ENCODE measurements at places on chromosomes 1 and 21.

- peak; percentile 93 for DNase-seq
Measured at GRCh38 chr21:42258150-42258884, 39.4 kb downstream of the ABCG1 start.

DNA sequence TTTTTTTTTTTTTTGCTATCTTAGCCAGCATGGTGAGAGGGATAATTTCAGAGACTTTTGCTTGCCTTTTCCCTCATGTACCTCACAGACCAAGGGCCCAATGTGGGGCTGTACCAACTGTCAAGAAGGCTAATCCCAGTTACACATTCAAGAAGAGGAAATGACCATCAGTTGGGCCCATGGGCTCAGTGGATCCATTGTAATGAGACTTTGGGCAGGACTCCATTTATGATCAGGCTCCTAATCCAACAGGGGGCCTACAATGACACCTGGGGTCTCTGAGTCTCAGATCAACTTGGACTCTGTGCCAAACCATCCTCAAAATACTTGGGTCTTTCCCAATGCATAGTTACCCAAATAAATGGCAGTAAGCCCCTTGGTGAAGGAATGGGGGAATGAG, 450.4 kb upstream of the VAMP3 start:
- DNase-seq: no peak

DNA sequence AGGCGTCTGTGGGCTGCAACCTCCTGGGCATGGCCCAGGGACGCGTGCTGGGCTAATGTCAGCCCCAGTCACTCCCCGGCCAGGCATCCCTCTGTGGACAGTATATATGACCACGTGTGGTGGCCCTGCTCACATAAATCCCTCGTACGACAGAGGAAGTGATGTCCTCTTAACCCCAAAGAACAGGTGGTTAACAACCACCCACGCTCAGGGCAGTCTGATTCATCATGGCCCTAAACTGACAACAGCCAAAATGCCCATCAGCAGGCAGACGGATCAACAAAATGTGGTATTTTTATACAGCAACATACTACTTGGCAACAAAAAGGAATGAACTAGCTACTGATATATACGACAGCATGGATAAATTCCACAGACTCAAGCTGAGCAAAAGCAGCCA, 51.0 kb downstream of the ECE1 start:
- DNase-seq: no peak

GRCh38 chr1:191943684-191944083, 214.6 kb upstream of the RGS18 start:
- no peak for DNase-seq

- no peak for DNase-seq
Measured at GRCh38 chr1:66274634-66275033, 259.3 kb upstream of the SGIP1 start.

DNA sequence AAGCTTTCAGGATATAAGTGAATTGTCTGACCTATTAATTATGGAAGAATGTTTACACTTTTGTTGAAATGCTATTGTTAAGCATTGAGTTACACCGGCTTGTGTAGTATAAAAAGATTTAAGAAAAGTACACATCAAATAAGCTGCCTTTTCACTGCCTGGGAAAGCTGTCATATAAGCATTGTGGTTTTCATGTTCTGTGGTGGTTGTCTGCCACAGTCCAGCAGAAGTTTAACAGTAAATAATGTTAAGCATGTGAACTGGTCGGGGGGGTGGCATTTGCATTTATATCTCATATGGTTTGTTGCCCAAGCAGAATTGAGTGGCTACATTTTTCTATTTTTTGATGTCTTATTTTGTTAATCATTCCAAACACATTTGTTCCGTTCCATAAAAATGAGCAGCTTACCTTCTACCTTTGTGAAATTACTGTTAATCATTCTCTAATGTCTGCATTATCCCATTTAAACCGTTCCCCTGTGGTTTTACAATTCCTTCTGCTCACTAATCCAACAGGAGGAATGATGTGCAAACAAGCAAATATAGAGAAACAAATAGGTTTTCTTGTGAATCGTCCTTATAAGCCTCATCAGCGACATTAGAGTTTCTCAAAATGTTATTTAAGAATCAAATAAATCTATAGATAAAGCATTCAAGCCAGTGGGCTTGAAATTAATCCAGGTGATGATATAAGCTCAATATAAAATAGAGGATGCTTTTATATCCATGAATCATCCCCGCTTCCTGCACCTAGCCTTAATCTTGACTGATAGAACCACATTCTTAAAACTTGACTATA, 160.8 kb upstream of the SAMSN1 start:
- no peak for DNase-seq

- DNase-seq: no peak
Measured at GRCh38 chr1:33292726-33293340, 28.1 kb downstream of the A3GALT2 start.

GRCh38 chr21:37870221-37870620, 46.0 kb downstream of the KCNJ6 start:
- no peak for DNase-seq

DNA sequence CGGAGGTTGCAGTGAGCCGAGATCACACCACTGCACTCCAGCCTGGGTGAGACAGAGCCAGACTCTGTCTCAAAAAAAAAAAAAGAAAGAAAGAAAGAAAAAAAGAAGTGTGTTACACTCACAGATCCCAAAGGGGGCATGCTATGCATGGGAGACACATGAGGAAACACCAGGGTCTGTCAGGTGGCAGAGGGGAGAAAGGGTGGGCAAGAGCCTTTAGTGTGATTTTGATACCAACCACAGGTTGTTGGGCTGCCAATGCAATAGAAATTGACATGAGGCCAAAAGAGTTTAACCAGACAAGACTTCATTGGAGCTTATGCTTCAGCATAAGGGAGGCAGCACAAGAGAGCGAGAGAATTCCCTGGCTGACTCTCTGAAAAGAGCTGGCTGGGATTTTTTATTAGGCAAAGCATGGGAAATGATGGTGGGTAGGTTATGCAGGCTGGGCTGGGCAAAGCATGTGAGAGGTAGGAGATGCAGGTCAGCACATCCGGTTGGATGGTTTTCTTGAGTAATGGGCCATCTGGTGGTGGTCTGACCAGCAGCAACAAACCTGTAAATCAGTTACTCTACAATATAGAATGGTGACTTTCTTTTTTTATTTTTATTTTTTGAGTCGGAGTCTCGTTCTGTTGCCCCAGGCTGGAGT, 11.7 kb upstream of the EXTL1 start:
- no peak for DNase-seq

DNA sequence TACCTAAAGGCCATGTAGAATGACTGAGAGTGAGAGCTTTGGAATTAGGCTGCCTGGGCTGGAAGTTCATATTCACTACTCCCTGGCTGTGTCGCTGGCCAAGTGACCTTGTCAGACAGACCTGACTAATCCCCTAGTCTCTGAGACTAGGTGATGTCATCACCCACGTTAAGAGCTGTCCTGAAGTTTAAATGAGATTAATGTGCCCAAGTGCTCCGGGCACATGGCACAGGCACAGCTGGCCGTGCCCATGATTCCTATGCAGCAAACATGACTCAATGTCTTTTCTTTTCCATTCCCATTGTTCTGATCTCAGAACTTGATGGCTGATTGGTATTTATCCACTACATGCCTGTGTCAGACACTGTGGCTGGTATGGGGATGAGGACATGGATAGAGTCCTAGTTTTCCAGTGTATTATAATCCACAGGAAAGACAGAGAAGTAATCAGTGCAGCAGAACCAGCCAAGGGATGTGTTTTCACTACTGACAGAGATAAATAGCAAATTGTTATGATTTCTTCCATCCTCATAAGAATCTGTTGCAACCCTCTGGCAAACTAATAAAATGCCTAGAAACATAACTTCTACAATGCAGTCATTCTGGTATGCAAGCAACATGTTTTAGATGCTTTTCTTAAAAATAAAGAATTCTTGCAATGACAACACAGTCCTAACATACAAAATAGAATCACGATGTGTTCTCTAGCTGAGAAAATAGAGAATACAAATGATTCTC, 180.9 kb downstream of the PCP4 start:
- DNase-seq: no peak

DNA sequence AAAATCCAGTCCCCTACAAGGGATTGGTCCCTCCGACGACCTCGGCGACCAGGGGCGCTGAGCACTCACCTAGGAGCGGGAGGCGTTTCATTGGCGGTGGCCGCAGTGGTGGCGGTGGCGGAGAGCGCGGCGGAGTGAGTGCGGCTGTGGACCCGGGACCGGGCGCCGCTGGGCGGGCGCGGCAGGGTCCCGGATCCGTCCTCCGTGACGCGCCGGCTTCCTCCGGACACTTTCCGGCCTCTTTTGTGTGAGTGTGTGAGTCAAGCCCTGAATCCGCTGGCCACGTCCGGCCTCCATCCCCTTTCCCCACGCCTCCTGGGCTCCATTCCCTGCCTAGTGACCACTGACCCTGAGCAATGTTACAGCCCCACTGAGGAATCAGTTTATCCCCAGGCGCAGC, at the start of gene ADGRL4:
Gene ADGRL4 (minus strand): TSS at position 167 of the 400 bp plus-strand sequence. CDS start 76 bp downstream, at position 91.
- no peak for DNase-seq

DNA sequence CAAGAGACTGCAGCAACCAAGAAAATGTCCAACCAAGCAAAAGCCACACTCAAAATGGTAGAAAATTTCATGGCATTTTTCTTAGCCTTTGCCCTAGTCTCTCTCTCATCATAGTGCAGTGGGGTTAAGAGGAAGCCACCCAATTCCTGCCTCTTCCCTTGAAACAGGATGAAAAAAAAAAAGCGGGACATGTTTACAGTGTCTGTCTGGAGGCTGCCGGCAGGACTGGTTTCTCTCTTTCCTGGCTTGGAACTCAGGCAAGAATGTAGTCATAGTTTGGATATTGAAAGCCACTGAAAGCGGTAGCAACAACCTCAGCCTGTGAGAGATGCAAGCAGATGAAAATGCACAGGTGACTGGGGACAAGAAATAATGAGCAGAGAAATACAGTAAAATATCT, 13.3 kb upstream of the TNFSF18 start:
- no peak for DNase-seq

GRCh38 chr1:16122916-16123315, 33.0 kb downstream of the EPHA2 start:
- peak; percentile 66 for DNase-seq

DNA sequence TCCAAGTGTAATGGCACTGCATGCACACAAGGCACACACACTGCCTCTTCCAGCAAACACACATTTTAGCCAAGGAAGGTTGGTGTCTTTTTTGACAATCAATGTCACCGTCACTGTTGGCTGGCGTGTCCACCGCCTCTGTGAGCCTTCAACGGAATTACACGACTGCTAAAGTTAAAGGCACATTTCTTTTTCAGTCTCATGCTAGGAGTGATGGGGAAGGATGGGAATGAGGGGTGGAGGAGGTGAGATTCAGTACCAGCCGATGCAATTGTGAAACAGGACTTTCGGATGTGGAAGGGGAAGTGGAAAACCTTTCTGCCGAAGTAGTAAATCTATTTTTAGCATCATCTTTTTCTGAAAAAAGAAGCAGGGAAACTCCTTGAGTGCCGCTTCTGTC, 1.4 kb downstream of the ELAVL4 start:
- DNase-seq: no peak

- DNase-seq: no peak
Measured at GRCh38 chr1:15191770-15192169, 38.2 kb downstream of the TMEM51 start.

- DNase-seq: no peak
Measured at GRCh38 chr1:9691691-9692090, 40.2 kb downstream of the PIK3CD start.

GRCh38 chr1:205484985-205485967, 19.2 kb upstream of the CDK18 start:
- peak; percentile 88 for DNase-seq

DNA sequence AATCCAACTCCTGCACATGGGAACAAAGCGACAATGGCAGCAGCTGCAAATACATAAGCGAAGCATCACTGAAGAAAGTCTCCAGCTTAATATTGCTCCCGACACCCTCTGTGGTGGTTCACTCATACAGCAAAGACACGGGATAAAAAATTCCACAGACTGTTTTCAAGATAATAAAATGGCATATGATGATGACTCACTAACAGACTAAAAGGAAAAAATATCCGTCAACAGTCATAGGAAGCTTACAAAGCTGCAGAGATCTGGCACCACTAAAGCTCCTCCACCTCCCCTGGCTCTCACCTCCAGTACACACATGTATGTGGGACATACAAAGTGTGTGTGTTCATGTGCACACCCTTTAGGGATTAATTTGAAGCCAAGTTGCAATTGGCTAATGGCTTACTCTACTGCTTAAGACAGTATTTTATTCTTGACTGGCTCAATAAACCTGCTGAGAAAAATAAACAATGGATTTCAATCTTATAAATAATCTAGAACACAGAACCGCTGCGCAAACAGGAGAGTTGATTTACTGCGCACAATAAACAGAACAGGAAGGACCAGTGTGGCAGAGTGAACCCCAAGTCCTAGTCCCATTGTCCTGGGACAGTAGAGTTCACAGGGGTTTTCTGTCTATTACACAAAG, 94.4 kb downstream of the SLC45A1 start:
- DNase-seq: no peak

GRCh38 chr1:245124644-245125043, 30.1 kb upstream of the KIF26B start:
- DNase-seq: no peak

DNA sequence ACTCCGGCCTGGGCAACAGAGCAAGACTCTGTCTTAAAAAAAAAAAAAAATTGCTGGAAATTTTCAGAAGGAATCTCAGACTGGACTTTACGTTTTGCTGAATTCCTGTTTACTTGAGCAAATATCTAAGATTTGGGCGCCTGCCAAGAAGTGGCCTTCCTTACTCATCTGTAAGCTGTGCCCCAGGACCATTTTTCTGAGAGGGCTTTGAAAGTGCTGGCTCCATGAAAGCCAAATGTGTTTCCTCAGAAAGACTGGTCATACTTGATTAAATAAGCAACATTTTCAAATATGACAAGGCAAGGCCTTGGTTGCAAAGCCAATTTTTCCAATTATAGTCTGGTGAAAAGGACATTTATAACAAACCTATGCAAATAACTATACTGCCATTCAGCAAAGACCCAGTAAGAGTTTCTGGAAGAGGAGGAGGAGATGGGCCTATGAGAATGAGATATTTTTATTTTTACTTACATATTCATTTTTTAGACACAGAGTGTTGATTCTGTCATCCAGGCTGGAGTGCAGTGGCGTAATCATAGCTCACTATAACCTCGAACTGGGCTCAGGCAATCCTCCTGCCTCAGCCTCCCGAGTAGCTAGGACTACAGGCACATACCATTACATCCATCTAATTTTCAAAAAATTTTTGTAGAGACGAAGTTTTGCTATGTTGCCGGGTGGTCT, 56.3 kb upstream of the HTR1D start:
- DNase-seq: no peak

DNA sequence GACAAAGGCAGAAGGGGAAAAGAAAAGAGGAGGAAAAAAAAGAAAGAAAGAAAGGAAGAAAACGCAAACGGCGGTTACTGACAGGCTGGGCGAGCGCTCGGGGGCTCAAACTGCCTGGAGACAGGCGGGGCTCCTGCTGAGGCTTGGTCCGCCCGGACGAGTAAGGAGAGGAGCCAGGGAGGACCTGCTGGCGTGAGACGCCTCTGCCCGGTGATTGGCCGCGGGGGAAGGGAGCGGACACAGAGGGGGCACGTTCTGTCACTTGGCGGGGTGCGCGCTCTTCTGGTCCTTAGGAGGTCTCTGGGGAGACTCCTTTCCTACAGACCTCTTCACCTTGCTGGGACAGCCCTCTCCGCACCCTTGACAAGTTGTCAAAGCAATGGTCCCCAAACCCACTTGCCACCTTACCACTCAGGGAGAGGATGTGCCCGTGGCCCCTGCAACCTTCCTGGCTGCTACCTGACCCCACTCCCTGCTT, 791 bp upstream of the PIK3R3 start:
- DNase-seq: peak; percentile 56
